NCI-H460 (cell line): ENCODE measurements at places on chromosomes 1 and 21.

- no peak for DNase-seq
Measured at GRCh38 chr1:16289959-16290358, 53.0 kb upstream of the CPLANE2 start.

DNA sequence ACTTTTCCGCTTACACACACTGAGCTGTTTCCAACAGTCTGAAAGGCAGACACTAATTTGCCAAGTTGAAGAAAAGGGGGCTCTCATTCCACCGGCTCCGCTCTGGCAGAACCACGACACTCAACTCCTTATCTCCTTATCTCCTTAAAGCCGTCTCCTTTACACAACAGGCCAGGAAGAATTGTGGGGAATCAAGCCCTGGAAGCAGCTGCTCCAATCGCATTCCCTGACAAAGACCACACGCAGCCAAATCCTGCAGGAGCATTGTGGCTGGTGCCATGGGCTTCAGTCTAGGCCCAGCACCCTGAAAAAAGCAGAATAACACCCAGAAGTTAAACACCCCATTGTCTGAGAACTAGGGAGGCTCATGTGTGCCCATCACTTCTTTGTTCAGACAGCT, 24.1 kb downstream of the SUSD4 start:
- DNase-seq = no peak

- DNase-seq = no peak
Measured at GRCh38 chr1:148160343-148161052, 8.4 kb upstream of the NBPF11 start.

GRCh38 chr1:7345516-7345915, 425.6 kb upstream of the VAMP3 start:
- DNase-seq = no peak

DNA sequence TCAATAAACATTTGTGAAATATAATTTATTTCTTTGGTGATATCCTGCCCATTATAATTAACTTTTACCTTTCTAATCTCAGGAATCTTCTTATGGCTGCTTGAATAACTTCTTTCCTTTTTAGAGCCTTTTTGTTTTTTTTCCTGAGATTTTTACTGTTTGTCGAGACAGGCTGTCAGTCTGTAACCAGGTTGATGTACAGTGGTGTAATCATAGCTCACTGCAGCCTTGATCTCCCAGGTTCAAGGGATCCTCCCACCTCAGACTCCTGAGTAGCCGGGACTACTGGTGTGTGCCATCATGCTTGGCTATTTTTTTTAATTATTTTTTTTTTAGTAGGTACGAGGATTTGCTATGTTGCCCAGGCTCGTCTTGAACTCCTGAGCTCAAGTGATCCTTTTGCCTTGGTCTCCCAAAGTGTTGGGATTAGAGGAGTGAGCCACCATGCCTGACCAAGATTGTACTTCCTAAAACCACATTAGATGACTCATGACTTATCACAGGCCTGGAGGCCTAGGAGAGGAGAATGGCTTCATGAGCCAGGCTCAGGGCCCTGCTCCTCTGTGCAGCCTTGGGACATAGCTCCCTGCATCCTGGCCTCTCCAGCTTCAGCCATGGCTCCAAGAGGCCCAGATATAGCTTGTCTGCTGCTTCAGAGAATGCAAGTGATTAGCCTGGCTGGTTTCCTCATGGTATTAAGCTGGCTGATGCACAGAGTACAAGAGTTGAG, 48.6 kb downstream of the CTH start:
- no peak for DNase-seq

- DNase-seq = no peak
Measured at GRCh38 chr1:155976913-155977689, 1.2 kb downstream of the ARHGEF2 start.

- DNase-seq = no peak
Measured at GRCh38 chr21:44701541-44701940, 4.6 kb downstream of the KRTAP10-12 start.

- DNase-seq = no peak
Measured at GRCh38 chr1:93029317-93029716, 49.8 kb upstream of the MTF2 start.

GRCh38 chr1:19804831-19805251, 5.1 kb upstream of the TMCO4 start:
- DNase-seq = no peak
